Ascending aorta (tissue), 2 donors: ENCODE measurements at places on chromosomes 1 and 21.
A peak's percentile ranks its signal among the peaks of the same experiment; 100 is the strongest.

DNA sequence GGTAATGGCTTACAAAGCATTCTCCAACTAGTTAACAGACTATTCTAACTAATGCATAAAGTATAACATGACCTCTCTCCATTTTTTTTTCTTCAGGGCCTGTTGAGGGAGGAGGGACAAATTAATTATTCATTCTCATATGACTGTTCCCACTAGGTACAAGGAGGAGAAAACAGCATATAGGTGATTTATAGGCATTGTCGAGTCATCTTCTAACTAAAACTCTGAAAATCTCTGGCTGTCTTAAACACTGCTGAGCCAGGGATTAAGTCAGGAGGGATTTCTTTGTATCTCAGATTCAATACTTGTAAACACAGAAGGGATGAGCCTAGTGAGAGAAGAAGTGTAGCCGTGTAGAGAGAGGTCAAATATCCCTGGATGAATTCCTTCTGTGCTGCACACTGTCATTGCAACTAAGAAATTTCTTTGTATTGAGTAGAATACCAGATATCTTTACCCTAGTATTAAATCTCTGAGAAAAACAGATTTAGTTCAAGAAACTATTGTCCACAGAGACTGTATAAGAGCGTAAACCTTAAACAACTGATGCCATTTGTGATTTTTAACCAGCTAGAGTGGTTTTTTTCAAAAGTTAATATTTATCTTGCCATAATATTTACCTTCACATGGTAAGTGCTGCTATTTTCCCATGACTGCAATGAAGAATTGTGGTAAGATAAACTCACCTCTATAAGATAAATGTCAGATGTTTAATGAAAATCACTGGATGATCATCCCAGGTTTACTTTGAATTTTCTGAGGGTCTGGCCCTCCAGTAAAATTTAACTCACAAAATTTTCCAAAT lies 465.3 kb downstream of the RWDD3 start:
- no peak overlapping the region for H3K4me3 ChIP-seq
- H3K27ac ChIP-seq: no peak overlapping the region
- H3K36me3 ChIP-seq: no peaks in the 10 kb centered on the region
- H3K27me3 ChIP-seq: no peaks in the 10 kb centered on the region

GRCh38 chr1:115183158-115183557 lies 93.9 kb upstream of the TSPAN2 start:
- peak overlapping the region; percentile 89 for H3K27ac ChIP-seq
- no peak for DNase-seq
- H3K27me3 ChIP-seq: no peaks in the 10 kb centered on the region
- peaks cover 16% of the 10 kb centered on the region for H3K4me1 ChIP-seq
- no peak overlapping the region for H3K4me3 ChIP-seq

GRCh38 chr21:44483288-44484237 lies 28.3 kb downstream of the LRRC3 start:
- H3K4me1 ChIP-seq: no peaks in the 10 kb centered on the region
- no peak overlapping the region for H3K27ac ChIP-seq
- DNase-seq: no peak
- no peak overlapping the region for H3K4me3 ChIP-seq
- H3K36me3 ChIP-seq: no peaks in the 10 kb centered on the region

- DNase-seq: no peak
- peaks cover 87% of the 10 kb centered on the region for H3K36me3 ChIP-seq
- H3K4me1 ChIP-seq: no peaks in the 10 kb centered on the region
- H3K27me3 ChIP-seq: no peaks in the 10 kb centered on the region
- no peak overlapping the region for H3K27ac ChIP-seq
- H3K4me3 ChIP-seq: no peak overlapping the region
Observed at GRCh38 chr1:21716169-21716568, 47.0 kb upstream of the RAP1GAP start.

DNA sequence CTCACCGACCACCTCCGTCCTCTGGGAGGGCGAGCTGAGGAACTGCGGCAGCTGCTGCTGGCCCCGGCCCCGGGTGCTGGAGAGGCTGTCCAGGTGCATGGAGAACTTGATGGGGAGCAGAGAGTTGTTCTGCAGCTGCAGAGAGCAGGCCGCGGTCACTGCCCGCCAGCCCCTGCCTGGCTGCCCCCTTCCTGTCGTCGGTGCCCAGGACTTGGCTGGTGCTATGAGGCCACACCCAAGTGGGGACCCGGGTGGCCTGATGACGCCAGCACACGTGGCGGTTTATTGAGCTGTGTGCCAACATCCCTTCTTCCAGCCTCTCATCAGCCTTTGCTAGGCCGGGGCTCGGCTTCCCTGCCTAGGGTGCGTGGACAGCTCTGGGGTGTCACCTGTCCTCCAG lies 5.3 kb upstream of the TMEM52 start:
- no peaks in the 10 kb centered on the region for H3K36me3 ChIP-seq
- no peak overlapping the region for H3K4me3 ChIP-seq
- DNase-seq: no peak
- no peaks in the 10 kb centered on the region for H3K27me3 ChIP-seq

GRCh38 chr1:183432548-183432875 lies 14.3 kb upstream of the NMNAT2 start:
- no peaks in the 10 kb centered on the region for H3K36me3 ChIP-seq
- H3K27me3 ChIP-seq: no peaks in the 10 kb centered on the region
- no peak overlapping the region for H3K27ac ChIP-seq
- no peak overlapping the region for H3K4me3 ChIP-seq
- no peak for DNase-seq

DNA sequence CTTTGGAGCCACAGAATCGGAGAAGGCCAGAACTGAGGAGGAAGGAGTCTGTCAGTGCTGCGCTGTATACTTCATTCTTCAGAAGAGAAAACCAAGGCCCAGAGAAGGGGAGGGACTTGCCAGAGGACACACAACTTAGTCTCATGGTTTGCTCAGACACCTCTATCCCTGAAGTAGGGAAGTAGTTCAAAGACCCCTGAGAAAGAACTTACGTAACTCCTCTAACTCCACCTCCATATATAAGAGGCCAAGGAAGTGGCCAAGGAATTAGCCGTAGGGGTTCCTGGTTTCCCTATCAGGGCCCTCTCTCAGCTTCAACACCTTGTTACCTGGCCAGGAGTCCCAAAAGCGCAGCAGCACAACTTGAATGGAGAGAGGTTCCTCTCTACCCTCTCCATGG lies 580 bp upstream of the NECTIN4 start:
- no peak overlapping the region for H3K4me3 ChIP-seq
- no peaks in the 10 kb centered on the region for H3K4me1 ChIP-seq
- no peak overlapping the region for H3K27ac ChIP-seq
- no peak for DNase-seq
- no peaks in the 10 kb centered on the region for H3K27me3 ChIP-seq

- H3K27me3 ChIP-seq: no peaks in the 10 kb centered on the region
- H3K27ac ChIP-seq: no peak overlapping the region
- DNase-seq: no peak
Observed at GRCh38 chr1:6043561-6043960, 2.1 kb upstream of the KCNAB2 start.
